ENCODE measurements at places on chromosomes 12 and 14. TPM values are rescaled to one million over a fixed set of nuclear protein-coding genes. Genes with fewer than 3 reads are reported as not detected.

ESR2 gene
- 0.71 TPM for total RNA-seq

RNASE7 gene
- 0.27 TPM for total RNA-seq

DDIT3 gene
- total RNA-seq = 35.5 TPM

IFI27 gene
- total RNA-seq = 96.3 TPM

KRT71 gene
- total RNA-seq = not detected

LRRC9 gene
- total RNA-seq = not detected

P2RX2 gene
- total RNA-seq = not detected

LPAR5 gene
- total RNA-seq = 4.8 TPM

DLST gene
- total RNA-seq = 91.6 TPM

PTPRQ gene
- 2.3 TPM for total RNA-seq

STAT2 gene
- total RNA-seq = 161 TPM

TAS2R42 gene
- total RNA-seq = not detected

PLEKHG3 gene
- total RNA-seq = 63.2 TPM

TMPRSS12 gene
- not detected for total RNA-seq

MFAP5 gene
- 158 TPM for total RNA-seq

RCOR1 gene
- total RNA-seq = 6.5 TPM

OTUB2 gene
- total RNA-seq = 0.71 TPM

OR4K13 gene
- not detected for total RNA-seq

NYNRIN gene
- total RNA-seq = 11.6 TPM

GOLT1B gene
- 36.8 TPM for total RNA-seq

P2RX7 gene
- total RNA-seq = 4.0 TPM

KLRC4 gene
- 4.2 TPM for total RNA-seq
